Vagina (tissue), 2 donors: ENCODE measurements at places on chromosomes 13 and 19.

DNA sequence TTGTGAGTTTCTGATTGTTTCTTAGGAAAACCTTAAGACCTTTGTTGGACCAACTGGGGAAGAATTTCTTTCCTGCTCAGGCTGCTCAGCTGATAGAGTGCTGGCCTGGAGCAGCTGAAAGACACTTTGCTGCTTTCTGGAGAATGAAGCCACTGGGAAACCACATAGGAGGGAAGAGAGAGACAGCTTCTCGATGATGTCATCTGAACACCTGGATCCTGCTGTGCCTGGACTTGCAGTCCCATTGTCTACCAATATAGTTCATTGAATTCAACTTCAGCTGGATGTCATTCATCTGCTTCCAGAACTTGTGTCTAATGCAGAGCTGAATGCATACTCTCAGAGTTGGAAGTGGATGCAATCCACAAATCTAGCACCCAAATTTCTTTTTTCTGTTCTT, 34.3 kb upstream of the TSHZ3 start:
- no peak for DNase-seq

DNA sequence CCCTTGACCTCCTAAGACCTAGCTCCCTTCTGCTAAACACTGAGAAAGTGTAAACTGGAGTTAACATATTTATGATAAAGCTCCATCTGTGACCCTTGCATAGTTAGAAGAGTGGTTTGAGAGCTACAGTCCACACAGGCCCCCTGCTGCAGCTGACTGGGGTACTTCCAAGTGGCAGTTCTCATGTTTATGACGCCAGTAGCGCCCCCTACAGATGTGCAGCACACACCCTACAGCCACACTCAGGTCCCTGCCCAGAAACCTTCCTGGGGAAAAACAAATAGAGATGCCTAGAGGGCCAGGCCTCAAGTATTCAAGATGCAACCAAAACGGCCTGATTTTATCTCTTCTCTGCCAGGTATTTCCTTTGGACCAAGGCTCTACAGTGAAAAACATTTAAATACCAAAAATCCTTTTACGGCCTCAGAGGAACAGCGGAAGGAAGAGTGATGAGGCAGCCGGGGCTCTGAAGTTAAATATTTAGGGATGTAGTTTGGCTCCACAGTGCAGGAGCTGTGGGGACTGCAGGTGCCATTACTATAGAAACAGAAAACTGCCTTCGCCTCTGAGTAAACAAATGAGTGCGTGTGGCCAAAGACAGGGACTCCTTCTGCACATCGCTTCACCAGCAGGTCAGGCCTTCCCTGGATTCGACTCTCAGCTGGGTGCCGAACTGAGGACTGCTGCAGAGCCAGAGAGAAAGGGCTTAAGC, 553.1 kb downstream of the EFNB2 start:
- no peak for DNase-seq

DNA sequence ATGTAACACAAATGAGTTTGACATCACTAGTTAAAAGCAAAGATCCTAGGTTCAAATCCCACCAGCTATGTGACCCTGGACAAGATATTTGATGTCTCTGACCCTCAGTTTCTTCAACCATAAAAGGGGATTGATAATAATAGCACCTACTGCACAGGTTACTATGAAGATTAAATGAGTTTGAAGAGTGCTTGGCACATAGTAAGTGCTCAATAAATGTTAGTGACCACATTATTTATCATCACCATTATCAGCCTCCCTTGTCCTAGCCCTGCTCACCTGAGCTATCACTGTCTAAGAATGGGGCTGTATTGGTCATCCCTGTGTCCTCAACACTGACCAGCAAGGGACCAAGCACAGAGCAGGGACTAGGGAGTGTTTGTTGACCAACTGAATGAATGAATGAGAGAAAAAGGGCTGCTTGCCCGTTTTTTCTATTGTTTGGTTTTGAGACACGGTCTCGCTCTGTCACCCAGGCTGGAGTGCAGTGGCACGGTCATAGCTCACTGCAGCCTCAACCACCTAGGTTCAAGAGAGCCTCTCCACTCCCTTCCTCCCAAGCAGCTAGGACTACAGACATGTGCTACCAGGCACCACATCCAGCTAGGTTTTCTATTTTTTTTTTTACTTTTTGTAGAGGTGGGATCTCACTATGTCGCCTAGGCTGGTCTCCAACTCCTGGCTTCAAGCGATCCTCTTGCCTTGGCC, 26.6 kb upstream of the DACT3 start:
- DNase-seq = no peak

DNA sequence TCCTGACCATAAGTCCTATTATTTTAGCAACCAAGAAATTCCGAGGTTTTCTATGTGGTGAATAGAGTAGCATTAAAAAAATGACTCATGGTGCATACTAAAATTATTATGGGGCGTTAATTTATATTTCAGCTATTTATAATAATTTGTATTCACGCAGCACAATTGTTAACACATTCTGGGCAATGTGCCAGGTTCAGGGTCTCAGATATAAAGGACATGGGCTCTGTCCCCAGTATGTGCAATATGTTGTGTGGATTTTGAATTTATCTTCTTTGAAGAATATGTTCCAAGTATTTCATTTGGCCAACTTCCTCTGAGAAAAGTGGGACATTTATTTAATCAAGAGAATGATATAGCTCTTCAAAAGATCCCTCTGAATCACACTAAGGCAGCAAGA, 1434.7 kb upstream of the PRR20A start:
- DNase-seq = no peak

DNA sequence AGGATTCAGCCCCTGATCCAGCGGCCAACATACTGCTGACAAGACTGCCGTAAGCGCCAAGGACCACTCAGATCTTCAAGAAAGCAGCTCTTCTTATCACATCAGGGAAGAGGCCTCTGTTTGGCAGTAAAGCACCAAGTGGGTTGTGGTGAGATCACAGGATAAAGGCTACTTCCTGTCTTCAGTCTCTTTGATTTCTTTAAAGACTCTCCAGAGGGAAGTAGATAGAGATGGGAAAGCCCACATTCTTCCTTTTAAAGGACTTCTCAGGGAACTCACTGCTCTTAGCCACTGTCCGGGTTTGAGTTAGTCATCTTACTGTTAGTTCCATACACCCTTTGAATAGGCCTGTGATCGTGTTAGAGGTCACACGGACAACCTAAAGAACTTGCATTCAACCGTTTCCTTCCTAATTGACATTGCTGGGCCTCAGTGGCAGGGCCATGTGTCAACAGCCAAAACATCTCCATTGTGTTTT, 47.2 kb upstream of the POMP start:
- no peak for DNase-seq

- DNase-seq = no peak
These were observed 20.8 kb downstream of the FBN3 start for GRCh38 chr19:8128551-8128950.

GRCh38 chr13:40330950-40331349, 335.5 kb downstream of the FOXO1 start:
- DNase-seq = peak; percentile 22

DNA sequence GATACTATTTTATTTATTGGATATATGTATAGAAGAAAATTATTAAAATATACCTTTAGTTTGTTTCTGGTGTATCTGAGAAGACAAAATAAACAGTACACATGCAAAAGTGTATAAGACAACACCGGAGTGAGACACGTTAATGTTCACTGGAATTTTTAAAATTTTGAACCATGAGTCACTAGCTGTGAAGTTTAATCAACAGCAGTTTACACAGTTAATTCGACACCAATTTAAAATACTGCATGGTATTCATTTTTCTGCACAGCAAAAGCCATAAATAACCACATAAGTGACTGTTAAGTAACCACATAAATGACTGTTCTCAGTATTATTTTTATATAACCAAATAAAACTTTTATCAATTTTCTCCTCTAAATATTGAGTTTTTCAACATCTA, 418.7 kb upstream of the NBEA start:
- no peak for DNase-seq

DNA sequence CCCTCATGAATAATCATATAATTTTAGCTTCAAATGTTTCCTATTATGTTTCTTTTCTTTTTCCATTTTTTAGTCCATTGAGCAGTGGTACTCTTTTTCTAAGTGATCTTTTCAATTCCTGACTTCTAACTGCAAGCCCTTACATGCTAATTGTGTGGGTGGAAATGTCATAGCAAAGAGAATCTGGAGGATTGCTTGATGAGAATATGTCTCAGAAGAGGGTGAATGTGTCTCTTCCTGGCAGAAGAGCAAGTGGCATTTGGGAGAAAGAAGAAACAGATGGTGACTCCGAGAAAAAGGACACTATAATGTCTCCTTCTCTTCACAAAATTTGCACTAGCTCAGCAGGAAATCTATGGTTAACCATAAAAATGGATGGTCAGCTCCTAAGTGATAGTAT, 2320.0 kb downstream of the PCDH9 start:
- no peak for DNase-seq

DNA sequence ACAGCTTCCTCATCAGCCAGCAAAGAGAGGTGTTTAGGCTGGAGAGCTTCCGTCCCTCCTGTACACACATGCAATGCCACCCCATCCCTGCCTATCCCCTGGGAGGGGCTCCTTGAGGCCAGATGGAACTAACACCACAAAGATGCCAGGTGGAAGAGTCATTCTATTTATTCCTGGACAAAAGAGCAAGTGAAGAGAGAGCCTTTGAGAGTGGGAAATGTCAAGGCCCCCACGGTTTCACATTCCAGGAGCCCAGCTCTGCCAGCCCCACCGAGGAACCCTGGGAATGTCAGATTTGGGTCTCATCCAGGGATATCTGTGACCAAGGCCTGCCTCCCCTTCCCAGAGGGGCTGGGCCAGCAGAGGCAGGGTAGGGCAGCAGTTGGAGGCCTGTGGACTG, 30.8 kb upstream of the IGFL1 start:
- DNase-seq = no peak

GRCh38 chr19:10685210-10685609, 16.0 kb upstream of the QTRT1 start:
- DNase-seq = no peak

DNA sequence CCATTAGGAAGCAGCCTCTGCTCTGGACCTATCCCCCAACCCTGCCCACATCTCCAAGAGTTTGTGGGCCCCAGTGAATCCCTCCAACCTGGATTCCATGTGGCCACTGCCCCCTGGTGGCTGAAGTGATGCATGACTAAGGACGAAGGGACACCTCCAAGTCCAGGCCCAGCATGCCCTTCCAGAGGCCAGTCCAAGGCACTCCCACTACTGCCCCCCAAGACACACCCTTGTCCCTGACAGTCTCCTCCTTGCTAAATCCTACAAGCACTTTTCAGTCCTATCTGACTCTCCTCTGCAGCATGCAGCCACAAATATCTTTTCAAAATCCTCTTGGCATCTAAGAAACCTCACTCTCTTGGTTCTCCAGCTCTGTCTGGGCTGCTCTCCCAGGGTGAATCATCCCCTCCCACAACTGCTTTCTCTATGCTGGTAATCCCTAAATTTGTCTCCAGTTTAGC, 33.0 kb downstream of the DEDD2 start:
- DNase-seq = no peak

DNA sequence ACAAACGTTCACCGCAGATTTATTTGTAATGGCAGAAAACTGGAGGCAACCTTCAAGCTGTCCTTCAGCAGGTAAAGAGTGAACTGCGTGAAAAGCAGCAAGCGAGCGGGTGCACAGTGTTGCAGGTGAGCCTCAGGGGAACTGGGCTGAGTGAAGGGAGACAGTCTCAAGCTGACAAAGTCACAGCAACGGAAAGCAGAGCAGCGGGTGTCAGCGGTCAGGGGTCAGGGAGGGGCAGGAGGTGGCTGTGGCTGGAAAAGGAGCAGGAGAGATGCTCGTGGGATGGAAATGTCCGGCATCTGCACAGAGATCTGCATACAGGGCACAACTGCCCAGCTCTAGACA, 8.5 kb upstream of the RASA3 start:
- DNase-seq = no peak

- DNase-seq = no peak
These were observed 105.1 kb downstream of the COG6 start for GRCh38 chr13:39760521-39760920.

DNA sequence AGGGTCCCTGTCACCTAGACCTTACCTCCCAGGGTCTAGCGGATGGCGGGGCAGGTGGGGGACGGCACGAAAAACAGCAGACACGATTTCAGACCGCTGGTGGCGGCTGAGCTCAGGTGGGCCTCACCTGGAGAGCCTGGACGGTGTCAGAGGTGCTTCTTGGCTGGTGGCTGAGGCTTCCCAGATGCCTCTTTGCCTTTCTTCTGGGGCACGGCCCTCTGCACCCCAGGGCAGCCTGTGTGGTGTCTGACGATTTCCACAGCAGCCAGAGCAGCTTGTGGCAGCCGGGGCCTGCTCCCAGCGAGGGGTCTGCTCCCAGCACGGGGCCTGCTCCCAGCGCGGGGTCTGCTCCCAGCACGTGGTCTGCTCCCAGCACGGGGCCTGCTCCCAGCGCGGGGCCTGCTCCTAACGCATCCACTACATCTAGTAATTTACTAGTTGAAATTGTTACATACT, 66.7 kb downstream of the ATP11A start:
- DNase-seq = no peak

DNA sequence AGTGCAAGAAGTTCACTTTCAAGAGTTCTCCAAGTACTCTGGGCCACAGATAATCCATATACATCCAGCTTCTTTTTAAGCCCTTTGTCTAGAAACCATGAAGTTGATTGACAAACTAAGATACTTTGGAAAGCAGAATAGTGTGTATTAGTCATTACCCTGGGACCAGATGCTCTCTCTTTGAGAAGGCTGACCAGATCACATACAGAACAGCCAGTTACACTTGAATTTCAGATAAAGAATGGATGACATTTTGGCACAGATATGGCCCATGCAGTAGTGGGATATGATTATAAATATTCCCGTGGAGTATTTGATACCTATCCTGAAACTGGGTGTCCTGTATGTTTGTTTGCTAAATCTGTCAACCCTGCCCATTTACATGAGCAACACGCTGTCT, 414.2 kb downstream of the KLF5 start:
- no peak for DNase-seq

- no peak for DNase-seq
These were observed 501 bp downstream of the GTPBP3 start for GRCh38 chr19:17337675-17338432.

DNA sequence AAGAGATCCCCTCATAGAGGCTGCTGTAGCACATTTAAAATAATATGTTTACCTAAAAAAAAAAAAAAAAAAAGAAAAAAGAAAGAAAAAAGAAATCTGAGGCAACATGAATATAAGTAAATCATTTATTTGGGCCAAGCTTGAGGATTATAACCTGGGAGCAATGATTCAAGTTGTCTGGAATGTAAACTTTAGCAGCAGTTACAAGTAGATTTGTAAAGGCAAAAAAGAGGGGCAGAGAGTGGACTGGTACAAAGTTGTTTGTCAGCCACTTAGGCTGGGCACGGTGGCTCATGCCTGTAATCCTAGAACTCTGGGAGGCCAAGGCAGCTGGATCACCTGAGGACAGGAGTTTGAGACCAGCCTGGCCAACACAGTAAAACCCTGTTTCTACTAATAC, 11.3 kb downstream of the ZNF43 start:
- no peak for DNase-seq
